ENCODE measurements at places on chromosomes 7 and 10. TPM values are rescaled to one million over a fixed set of nuclear protein-coding genes. Genes with fewer than 3 reads are reported as not detected.

DNA sequence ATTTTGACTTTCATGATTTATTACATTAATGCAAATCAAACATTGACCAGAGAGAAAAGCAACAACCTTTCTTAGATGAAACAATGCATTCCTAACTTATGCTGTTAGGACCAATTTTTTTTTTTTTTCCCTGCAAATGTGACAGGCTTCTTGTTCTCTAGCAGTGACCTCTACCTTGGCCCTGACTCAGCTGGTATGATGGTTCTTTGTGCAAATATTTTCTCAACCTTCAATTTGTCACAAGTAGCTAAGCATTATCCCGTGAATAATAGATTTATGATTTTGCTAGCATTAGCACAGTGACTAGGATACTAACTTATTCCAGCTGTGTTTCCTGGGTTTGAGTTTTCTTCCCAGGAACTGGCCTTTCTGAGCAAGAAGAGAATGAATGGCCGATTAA is 64.9 kb downstream of the PPP1R9A start:
- H3K27ac ChIP-seq, result no peak overlapping the region
- H3K36me3 ChIP-seq, result no peaks in the 10 kb centered on the region
- no peak overlapping the region for H3K4me3 ChIP-seq
- DNase-seq, result no peak

The GNAT3 gene
- not detected for total RNA-seq

DNA sequence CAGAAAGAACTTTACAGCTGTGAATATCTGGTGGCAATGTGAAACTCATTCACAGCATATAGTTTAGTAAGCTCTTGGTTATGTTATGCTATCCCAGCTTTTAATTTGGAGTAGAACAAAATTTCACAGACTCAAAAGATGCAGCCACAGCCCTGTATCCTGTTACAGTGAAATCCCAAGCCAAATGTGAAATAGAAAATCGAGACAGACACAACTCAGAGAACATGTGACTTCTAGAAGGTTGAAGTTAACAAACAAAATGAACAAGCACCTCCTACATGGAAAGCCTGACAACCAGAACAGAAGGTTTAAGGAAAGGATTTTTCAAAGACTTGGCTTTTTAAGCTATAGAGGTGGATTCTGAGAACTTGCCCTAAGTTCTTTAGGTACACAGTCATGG is 39.6 kb downstream of the JAZF1 start:
- H3K36me3 ChIP-seq, result no peaks in the 10 kb centered on the region
- no peak overlapping the region for H3K27ac ChIP-seq
- no peak for DNase-seq
- no peaks in the 10 kb centered on the region for H3K27me3 ChIP-seq
- H3K4me1 ChIP-seq, result no peaks in the 10 kb centered on the region
- no peak overlapping the region for H3K4me3 ChIP-seq

GRCh38 chr7:36062154-36062815 is 90.8 kb upstream of the EEPD1 start:
- no peaks in the 10 kb centered on the region for H3K4me1 ChIP-seq
- H3K4me3 ChIP-seq, result no peak overlapping the region

The CYP2C19 gene
- total RNA-seq, result not detected
